Islet precursor cell (in vitro differentiated cells): ENCODE measurements at places on chromosomes 1 and 21.

DNA sequence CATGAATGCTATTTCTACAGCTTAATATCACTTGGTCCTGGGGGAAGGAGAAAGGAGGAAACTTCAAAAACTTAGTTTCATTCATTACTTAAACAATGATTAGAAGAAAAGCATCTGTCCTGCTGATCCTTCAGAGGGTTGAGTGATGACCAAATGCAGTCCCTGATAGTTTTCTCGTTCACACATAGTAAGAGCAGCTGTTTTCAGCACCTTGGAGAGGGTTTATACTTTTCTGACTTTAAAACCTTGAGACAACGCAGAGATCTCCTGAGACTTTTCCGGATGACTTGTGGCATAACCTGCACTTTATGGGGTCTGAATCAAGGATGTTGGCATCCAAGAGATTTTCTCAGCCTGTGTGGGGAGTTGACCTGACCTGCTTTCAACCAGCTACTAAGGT lies 94.0 kb upstream of the KCND3 start:
- DNase-seq: no peak

DNA sequence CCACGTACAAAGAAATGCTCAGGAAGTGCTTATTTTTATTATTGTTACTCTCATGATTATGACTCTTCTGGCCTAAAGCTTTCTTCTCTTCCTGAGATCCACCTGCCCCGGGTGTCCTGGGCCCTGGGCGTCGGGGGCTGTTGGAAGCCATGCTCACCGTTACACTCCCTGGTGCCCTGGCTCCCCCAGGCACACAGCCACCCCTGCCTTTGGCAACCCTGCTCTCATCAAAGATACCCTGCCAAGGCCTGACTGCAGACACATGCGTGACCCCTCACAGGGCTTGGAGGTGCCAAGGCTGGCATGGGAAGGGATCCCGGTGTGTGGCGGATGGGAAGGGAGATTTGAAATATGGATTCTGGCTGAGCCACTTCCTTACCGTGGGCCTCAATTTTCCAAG lies 3.3 kb upstream of the KISS1 start:
- DNase-seq: peak; percentile 44

DNA sequence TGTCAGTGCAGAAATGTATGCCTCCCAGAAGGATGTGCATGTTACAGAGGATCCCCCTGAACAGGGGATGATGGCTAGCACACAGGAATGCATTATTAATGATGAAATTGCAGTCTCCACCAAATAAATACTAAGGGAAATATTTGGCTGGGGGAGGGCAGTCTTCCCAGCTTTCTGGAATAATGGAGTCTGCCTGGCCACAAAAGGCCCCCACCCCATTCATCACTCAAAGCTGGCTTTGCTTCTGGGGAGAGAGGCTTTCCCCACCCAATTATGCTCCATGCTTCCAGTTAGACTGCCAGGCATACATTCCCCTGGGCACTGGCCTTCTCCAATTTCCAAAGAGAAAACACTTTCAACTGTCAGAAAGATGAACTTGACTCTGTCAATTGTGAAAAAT lies 302.7 kb downstream of the SIPA1L2 start:
- no peak for DNase-seq

- DNase-seq: no peak
These were observed 199.6 kb downstream of the PDE4B start for GRCh38 chr1:65992165-65992821.

GRCh38 chr1:238138059-238138626 lies 247.4 kb upstream of the ZP4 start:
- no peak for DNase-seq

DNA sequence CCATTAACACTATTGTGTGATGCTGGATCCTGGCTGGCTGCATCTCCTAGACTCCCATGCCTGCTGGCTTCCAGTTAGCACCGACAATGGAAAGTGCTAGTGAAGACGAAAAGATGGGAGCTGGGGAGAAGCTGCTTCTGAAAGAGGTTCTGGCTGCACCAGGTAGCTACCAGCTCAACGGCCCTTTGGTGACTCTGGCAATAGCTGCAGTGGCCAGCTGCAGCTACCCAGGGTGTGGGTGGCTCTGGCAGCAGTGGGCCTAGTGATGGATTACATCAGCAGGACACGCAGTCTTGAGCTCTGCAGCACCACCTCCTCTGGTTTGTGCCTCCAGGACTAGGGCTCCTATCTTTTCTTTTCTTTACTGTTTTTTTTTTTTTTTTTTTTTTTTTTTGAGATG lies 662.6 kb downstream of the MATN1 start:
- no peak for DNase-seq

DNA sequence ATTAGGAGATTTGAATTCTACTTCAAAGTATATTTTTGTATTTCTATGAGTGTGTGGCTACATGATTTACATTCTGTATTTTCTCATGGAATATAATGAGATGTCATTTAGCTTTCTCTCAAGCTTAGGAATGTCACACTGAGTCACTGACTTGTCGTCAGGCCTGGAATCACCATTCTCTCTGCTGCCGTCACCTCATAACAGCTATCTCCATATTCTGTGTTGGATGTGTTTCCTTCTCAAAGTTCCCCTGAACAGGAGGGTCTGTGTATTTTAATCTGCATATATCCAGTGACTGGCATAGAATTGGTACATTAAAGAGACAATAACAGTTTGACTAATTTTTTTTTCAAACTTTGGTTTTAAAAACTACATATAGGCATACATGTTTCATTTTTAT lies 35.9 kb downstream of the LYPLAL1 start:
- DNase-seq: no peak

GRCh38 chr21:43600642-43601402 lies 58.5 kb downstream of the HSF2BP start:
- DNase-seq: peak; percentile 74

DNA sequence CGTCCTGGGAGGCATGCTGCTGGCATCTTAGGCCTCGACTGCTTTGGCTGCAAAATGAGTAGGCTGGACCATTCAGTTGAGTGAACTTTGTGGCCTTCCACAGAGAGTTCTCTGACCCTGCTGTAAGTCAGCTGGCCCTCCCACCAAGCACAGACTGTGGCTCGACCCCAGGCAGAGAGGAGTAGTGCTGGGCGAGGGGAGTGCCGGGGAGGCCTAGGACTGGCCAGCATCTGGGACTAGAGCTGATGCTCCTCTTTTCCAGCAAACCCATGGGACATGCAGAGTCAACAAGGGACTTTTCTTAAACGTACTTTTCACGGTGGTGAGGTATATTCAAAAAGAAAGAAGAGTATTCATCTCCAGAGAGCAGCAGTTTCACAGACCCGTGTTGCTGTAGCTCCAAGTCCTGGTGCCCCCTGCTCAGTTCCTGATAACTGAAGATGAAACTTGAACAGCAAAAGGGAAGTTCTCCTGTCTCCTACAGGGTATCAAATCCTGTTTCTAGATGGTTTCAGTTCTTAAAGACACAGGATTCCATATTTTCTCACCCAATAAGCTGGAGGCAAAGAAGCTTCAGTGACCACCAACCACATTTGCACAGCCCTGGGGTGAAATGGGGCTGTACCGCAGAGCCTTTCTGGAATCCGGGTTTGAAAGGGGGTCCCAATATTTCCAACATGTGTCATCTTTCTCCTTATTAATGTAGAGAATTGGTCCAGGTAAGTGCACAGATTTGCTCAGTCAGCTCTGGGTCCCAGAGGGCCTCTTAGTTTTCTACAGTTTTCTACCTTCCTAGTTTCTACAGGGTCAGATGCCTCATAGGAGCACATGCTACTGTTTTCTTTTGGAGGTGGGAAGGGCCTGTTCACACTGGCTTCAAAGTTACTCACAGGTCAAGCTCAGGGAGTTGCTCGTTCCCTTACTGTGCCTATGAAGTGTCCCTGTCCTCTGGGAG lies 20.9 kb downstream of the BATF3 start:
- DNase-seq: no peak

DNA sequence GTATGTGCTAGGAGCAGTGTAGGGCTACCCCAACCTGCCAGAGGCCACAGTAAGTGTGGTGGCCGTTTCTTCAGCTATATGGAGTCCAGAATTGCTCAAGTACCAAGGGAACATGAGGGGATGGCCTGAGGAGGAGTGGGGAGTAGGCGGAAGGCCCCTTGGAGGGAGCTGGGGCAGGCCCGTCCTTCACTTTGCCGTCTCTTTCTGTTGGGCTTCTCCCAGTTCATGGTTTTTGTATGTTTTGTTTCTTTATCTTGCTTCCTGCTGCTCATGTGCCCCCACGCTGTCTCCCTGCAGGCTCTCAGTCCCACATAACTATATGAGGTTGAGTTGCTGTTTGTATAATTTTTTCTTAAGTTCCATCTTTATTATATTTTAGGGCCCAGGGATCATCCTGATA lies 5.9 kb upstream of the DPH2 start:
- no peak for DNase-seq

- DNase-seq: no peak
These were observed 79.3 kb downstream of the DENND1B start for GRCh38 chr1:197695961-197696360.

DNA sequence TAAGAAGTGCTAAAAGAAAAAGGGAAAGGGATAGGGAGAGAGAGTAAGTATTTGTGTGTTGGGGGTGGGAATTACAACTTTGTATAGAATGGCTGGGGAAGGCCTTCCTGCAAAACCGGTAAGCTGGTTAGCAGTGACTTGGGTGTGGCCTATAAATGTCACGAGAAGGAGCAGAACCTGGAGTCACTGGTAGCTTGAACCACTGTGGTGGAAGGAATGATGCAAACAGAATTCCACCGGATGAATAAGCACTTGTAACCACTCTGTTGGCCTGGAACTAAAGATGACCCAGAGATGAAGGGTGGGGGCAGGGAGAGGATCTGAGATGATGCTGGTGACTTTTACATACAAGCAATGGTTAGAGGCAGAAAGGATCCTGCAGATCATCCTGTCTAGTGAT lies 8.9 kb downstream of the XKR8 start:
- peak; percentile 70 for DNase-seq

GRCh38 chr1:9069326-9070100 lies at the start of gene SLC2A5:
TSS of gene SLC2A5 (minus strand) at chr1:9069635. CDS start at chr1:9069536, 99 bp downstream.
- DNase-seq: no peak

GRCh38 chr1:184214128-184214527 lies 162.6 kb downstream of the TSEN15 start:
- DNase-seq: no peak

DNA sequence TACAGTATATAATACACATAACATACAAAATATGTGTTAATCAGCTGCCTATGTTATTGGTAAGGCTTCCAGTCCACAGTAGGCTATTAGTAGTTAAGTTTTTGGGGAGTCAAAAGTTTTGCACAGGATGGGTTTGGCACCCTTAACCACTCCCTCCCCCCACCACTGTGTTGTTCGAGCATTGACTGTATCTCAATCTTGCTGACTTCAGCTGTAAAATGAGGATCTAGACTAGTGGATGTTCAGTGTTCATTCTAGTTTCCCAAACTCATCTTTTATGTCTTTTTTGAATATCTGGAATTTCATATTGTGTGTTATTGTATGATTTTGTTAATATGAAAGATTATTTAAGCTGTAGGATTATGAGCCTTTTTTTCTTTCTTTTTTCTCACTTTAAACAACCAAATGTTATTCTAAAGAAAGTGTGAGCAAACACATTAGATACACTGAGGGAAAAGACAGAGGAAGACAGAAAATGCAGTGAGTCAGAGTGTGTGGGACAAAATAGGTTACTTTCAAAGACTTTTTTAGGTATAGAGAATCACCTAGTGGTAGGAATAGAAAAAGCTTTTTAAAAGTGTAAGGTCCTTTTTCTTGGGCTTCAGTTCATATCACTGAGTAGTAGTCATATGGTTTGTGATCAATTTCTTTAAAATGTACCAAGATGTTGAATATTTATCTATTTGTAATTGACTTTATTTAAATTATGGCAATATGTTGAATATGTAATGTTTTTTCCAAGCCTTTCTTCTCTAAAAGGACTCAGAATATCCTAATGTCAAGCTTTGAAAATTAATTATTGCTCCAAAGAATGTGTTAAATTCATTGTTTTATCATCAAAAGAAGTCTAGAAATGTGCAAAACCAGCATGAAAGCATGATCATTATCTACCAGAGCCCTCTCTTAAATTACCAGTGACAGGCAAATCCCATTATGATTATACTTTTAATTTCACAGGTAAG lies 17.9 kb upstream of the CENPF start:
- DNase-seq: no peak

- peak; percentile 97 for DNase-seq
These were observed 19.9 kb upstream of the IFNGR2 start for GRCh38 chr21:33383056-33383888.

- no peak for DNase-seq
These were observed 206.2 kb upstream of the C1orf87 start for GRCh38 chr1:60279798-60280197.

DNA sequence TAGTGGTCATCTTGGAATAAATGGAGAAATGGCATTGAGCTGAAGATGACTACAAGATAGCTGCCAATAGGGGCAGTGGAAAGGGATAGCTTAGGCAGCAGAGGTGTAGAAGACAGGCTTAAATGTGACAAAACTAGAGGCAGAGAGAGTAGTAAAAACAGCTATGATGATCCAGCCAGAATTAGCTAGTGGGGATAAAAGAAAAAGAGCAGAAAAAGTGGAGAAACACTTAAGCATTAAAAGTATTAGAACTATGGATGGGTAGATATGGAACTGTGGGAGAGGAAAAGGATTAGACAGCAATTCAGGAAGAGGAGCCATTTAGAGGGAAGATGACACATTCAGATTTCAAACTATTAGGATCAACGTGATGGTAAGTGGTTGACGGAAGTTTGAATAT lies 202.5 kb upstream of the SAMSN1 start:
- no peak for DNase-seq

- no peak for DNase-seq
These were observed 2.7 kb downstream of the PER3 start for GRCh38 chr1:7786795-7787194.

- DNase-seq: no peak
These were observed 274.1 kb downstream of the FOXD2 start for GRCh38 chr1:47711848-47712492.

DNA sequence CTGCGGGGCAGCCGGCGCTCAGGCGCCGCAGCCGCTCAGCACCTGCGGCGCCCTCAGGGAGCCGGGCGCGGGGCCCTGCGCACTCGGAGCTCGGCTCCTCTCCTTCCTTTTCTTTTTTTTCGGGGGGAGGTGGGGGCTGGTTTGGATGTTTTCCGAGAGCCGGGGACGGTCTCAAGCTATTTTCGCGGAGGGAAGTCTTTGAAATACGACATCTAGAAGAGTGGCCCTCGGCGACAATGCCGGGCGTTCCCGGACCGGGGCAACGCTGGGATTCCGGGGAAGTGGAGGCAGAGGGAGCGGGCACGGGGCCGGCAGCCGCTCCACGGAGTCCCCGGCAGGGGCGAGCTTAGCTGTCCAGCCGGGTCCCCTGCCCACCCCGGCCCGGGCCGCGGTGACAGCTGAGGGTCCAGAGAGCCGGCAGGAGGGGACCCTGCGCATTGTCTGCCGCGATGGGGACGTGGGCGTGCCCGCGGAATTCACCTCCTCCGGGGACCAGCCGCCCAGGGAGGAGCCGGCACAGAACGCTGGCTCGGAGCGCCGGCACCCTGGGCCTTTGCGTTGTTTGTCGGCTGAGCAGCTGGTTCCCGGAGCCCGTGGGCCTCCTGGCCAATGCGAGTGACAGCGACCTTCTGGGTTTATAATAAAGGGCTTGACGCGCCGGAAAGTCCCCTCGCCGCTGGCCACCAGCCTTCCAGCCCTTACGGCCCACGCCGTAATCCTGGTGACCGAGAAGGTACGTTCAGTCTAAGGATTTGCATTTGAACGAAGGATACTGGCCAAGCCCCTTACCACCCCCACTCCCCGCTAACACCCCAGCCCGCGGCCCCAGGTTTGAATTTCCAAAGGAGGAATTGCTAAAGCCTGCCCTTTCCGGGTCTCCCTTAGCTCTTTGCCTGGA lies 582 bp downstream of the SLC37A1 start:
- DNase-seq: peak; percentile 72

- DNase-seq: peak; percentile 99
These were observed at the start of gene EFCAB14 for GRCh38 chr1:46718727-46719622. TSS of gene EFCAB14 (minus strand) at chr1:46719114. CDS start at chr1:46718087, 1,027 bp downstream.
